ENCODE measurements at places on chromosomes 3 and 15.

GRCh38 chr15:96342406-96343112 lies 12.1 kb downstream of the NR2F2 start:
- no peak for DNase-seq

DNA sequence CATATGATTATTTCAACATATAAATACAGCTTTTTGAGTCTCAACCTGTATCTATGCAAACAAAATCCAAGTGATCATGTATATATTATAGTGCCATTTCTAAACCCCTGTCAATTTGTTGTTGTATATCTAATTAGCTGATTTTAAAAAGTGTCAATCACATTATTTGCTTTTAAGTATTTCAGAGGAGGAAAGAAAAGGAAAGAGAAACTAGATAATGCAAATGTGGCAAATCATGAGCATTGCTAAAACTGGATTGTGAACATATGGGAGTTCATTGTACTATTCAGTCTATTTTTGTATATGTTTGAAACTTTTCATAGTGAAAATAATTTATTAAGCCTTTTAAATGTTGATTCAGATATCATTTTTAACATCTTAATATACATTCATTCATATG lies 190.7 kb downstream of the ZIC4 start:
- DNase-seq: no peak

DNA sequence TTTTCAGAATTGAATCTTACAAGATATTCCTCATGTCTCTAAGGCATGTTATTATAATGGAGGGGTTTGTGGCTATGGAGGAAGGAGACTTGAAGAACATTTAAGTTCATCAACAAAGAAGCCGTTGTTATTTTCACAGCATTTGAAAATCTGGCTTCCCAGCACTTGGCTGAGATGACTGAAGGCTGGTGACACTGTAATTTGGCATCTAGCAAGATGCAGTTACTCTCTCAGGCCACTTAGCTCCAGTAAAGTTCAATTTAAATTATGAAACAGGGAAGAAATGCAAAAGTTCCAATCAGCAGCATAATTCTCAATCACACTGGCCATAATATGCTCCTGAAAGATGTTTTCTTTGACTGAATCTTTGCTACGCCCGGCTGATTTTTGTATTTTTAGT lies 139.4 kb upstream of the NUDT16 start:
- no peak for DNase-seq

DNA sequence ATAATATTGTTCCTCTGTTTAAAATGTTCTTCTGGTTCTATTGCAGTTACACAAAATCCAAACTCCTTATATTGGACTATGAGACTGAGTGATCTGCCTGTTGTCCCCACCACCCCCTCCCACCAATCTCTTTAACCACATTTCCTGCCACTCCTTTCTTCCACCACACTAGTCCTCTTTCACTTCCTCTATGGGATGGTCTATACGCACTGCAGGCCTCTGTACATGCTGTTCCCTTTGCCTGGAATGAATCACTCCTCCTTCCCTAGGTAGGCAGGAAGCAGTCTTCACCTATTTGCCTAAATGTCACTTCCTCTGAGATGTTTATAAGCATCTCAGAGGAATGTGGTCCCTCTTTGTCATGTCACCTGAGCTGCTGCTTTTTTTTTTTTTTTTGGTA lies 4.0 kb downstream of the MAP2K1 start:
- no peak for DNase-seq

DNA sequence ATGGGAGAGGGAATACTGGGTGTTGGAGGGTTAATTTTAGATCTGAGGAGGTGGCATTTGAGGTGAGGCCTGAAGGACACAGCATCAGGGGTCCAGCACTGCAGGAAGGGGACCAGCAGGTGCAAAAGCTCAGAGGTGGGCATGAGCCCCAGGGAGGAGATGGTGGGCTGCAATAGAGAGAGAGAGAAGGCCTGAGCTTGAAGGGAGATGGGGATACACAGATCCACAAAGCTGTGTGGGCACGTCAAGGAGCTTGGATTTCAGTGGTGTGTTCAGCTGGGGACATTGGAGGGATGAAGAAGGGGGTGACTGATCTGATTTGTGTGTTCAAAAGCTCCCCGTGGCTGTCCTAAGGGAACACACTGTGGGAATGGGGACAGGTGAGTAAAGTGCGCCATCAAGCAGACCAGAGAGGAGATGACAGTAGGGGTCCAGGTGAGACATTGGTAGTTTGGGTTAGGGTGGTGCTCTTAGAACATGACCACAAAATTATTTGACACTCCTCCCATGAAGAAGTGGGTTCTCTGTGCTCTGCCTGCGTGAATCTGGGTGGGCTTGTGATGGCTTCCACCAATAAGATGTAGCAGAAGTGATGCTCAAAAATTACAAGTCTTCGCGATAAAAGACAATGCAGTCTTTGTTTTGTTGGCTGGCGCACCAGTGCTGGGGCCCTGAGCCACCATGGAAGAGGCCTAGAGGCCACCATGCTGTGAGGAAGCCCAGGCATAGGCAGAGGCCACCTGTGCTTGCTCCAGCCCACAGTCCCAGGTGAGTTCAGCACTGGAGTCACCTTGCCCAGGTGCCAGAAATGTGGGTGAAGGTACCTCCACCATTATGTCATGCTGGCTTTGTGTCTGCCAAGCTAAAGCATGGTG lies 1.9 kb upstream of the WNT7A start:
- DNase-seq: no peak

- no peak for DNase-seq
These were observed 137.8 kb downstream of the NTRK3 start for GRCh38 chr15:88118741-88119140.

DNA sequence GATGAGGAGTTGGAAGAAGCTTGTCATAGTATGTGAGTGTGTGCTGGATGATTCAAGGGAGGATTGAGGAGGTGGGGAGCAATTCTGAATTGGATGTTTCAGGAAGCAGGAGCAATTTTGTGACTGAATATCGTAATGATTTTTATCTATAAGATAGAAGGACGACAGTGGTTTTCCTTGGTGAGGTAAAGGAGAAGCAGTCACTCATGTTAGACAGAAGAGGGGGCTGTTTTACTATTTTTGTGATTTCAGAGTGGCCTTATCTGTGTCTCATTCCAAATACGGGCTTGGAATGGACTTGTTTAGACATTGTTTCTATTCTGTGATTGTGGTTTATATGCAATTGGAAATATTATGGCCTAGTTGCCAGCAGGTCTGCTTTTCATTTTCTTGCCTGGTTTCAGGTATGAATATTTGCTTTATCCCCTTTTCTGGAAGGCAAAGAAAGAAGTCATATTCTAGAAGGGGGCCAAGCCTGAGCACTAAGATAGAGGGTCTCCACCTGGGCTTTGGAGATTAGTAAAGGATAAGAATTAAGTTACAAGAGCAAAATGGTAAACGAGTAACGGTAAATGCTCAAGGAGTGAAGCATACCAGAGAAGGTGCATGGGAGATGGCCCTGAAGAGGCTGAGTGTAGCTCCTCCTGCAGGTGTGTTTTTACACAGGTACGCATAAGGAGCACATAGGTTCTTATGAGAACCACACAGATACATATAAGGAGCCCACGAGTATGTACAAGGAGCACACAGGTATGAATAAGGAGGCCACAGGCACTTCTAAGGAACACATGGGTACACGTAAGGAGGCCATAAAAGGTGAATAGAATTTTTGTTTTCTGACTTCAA lies 124.6 kb upstream of the KCNAB1 start:
- DNase-seq: no peak

Data from activated T-cell treated with anti-CD3 and anti-CD28 coated beads, Interleukin-2, amount 50 U/mL, for 24 hours (primary cell).